ENCODE measurements at places on chromosomes 5 and 9. TPM values are rescaled to one million over a fixed set of nuclear protein-coding genes. Genes with fewer than 3 reads are reported as not detected.

SPINK7 gene
- not detected for total RNA-seq

DNA sequence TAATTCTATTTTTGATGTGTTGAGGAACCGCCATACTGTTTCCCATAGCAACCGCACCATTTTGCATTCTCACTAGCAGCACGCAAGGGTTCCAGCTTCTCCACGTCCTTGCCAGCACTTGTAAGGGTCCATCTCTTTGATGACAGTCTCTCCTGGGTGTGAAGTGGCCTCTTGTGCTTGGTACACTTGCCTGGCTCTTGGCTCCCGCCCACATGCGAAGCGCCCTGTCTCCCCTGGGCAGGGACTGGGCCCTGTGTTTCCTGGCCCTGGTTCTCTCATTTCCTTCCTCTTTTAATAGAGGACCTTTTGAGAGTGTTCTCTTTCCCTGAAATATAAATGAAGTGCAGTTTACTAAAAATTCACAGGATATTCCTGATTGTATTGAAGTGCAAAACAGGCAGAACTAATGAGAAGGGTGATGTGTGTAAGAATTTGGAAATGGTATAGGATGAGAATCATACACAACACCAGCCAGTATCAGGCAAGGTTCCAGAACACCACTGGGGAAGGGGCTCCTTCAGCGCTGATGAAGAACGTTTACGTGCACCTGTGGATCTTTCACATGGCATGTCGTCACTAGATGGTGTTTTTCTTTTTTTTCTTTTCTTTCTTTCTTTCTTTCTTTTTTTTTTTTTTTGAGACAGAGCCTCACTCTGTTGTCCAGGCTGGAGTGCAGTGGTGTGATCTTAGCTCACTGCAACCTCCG lies 73.0 kb downstream of the EHMT1 start:
- no peak for DNase-seq

GRCh38 chr9:104506565-104506964 lies 2.5 kb downstream of the OR13F1 start:
- no peak for DNase-seq

- DNase-seq, result peak; percentile 76
Observed at GRCh38 chr5:174793684-174794328, 69.4 kb downstream of the MSX2 start.

DNA sequence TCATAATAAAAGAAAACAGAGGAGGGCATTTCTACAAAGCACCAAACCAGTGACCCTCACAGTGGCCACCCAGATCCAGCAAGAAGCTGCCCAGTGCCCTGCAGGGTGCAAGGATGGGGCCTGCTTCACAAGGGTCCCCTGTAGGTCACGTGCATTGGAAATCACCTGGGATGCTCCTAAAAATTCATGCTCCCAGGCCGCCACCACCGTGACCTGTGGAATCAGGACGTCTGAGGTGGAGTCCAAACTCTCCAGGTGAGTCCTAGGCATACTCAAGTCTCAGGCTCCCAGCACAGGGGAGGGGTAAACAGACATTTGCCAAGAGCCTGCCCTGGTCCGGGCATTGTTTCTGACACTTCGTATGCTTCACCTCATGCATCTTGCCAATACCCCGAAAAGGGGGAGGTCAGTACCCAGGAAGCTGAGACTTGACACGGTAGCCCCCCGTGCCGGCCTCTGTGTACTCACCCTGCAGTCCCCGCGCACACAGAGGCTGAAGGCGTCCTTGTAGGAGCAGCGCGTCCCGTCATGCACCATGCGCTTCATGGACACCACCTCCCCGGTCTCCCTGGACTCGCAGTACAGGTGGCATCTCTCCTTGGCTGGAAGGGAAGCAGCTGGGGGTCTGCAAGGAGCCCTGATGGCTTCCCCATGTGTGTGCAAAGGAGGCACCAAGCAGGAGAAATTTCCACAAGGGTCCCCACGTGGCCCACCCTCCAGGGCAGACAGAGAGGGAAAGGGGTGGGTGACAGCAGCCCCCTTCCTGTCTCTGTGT lies 75.5 kb downstream of the ZNF354C start:
- no peak for DNase-seq

DNA sequence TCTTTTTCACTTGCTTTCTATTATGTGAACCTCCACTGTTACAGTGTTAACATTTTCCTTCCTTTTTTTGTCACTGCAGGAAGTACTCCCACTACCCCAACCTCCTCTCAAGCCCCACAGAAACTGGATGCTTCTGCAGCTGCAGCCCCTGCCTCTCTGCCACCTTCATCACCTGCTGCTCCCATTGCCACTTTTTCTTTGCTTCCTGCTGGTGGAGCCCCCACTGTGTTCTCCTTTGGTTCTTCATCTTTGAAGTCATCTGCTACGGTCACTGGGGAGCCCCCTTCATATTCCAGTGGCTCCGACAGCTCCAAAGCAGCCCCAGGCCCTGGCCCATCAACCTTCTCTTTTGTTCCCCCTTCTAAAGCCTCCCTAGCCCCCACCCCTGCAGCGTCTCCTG lies 18.8 kb downstream of the NUP214 start:
- DNase-seq, result no peak

PCDHGB5 gene
- total RNA-seq, result 5.9 TPM

DNA sequence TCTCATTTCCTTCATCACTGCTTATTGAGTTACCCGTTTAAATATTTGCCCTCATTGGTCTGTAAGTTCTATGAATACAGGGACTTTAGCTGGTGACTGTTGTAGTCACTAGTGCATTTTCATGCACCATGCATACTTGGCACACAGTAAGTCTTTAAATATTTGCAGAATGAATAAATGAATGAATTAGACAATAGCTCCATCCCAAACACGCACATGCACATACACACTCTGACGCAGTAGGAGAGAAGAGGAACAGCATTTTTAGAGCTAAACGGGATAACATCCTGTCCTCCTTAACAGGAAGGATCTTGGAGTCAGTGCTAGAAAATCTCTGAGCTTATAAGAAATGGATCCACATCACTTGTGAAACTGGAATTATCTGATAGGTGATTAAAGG lies 447.7 kb downstream of the KIF4B start:
- DNase-seq, result no peak

DNA sequence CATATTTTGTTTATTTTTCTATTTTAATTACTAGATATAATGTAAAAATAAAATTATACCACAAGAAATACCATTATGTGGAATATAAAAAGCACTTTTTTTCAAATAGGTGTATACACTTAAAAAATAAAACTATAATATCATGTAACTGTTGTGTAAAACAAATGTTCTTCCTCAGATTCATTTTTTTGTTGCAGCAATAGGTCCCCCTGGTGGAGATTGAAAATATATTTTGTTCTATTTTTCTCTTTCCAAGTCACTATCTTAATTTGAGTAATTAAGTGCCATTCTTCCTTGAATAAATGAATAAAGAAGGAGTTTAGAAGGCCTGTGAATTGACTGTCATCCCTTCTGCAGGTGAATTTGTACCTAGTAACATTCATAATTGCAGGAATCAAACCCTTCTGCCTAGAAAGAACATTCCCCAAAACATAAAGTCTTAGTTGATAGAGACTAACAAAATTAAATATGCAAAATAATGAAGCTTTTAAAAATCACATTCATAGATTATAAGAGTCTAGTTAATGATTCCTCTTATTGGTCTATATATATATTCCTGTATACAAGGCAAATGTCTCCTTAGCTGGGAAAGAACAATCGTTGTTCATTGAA lies 23.4 kb downstream of the CETN3 start:
- DNase-seq, result no peak
